Left lung (tissue), 14 donors: ENCODE measurements at places on chromosomes 13 and 19.

DNA sequence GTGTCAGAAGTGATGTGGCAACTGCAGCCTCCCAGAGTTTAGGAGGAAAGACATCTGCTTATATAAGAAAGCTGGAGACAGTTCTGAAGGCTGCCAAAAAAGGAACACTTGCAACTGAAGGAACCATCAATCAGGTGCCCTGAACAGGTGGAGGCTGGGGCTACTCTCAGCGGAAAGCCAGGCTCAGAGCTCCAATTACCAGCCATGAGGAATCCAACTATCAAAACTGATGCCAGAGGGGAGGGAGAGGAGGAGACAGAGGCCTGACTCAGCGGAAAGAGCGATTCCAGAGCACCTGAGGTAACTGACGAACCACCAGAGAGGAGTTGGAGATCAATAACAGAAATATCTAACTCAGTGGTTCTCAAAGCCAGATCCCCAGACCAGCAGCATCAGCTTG lies 24.3 kb downstream of the LEUTX start:
- DNase-seq = no peak

GRCh38 chr13:34207334-34207733 lies 389.4 kb downstream of the RFC3 start:
- peak; percentile 5 for DNase-seq

GRCh38 chr19:33291623-33292534 lies 10.5 kb downstream of the CEBPA start:
- peak; percentile 69 for DNase-seq

DNA sequence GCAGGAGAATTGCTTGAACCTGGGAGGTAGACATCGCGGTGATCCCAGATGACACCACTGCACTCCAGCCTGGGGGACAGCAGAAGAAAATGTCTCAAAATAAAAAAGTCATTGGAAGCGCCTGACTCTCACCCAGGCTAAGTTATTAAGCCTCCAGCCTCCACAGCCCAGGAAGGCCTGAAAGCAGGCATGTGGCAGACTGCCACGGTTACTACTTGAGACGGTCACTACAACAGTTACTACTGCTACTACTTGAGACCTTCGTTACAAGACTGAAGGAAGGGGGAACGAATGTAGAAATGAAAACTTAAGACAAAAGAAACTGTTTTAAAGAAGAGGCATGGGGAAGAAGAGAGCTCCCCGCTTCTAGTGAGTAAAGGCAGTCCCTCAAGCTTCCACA lies 9.6 kb downstream of the PRR22 start:
- no peak for DNase-seq

- DNase-seq = no peak
Measured at GRCh38 chr13:93769607-93770006, 543.0 kb downstream of the GPC6 start.

DNA sequence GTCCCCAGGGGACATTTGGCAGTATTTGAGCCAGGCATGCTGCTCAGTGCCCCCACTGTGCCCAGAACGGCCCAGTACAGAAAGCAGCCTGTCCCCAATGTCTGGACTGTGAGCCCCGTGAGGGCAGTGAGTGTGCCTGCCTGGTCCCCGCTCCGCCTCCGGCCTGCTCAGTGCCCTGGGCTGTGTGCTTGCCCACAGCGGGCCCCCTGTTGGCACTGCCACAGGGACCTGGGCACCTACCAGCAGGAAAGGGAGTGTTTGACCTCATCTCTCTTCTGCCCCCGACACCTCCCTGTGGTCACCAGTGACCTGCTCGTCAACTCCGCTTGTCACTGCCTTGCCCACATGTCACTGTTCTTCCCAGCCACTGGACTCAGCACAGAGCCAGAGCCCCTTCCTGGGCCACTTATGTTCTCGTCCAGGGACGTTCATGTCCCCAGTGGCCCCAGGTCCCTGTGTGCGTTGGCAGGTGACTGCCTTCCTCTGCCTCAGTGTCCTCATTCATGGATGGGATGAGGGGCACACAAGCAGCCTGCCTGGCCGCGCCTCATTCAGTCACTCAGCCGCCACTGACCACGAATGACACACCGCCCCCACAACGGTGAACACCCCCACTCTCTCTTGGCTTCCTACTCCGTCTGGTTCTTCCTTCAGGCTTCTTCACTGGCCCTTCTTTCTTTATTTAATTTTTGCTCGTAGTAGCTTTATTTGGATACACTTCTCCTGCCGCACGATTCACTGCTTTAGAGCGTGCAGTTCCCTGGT lies 2.8 kb downstream of the FZR1 start:
- DNase-seq = no peak

- DNase-seq = no peak
Measured at GRCh38 chr19:30036154-30037129, 94.4 kb downstream of the URI1 start.

DNA sequence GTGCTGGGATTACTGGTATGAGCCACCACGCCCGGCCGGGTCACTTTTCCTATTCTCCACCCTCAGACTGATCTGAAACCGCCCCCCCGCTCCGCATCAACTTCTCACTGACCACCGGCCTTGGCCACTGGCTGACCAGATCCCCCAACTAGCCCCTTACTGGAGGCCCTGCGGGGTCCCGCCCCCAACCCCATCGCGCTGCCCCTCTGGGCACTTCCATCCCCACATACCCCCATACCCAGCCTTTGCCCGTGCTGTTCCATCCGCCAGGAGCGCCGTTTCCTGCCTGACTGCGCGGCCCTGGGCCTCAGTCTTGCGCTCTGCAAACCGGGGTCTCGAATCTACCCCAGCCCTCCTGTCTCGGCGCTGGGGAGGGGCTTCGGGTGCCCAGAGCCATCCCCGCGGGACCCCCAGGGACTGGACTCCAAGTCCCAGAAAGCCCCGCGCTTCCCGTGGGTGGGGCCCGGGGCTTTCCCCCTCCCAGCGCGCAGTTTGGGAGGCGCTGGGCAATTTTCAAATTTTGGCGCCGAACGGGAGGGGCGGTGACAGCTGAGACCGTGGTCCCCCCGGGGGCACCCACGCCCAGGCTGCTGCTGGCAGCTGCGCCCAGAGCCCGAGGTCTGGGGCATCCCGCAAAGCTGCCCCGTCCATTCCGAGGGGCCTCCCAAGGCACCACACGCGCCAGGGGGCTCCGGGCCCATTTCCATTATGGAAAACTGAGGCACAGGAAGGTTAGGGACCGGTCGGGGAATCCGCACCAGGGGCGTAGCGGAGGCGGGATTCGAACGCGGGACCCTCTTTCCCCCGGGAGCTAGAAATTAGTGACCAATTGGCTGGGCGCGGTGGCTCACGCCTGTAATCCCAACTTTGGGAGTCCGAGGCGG lies 5.2 kb upstream of the LMNB2 start:
- peak; percentile 68 for DNase-seq

DNA sequence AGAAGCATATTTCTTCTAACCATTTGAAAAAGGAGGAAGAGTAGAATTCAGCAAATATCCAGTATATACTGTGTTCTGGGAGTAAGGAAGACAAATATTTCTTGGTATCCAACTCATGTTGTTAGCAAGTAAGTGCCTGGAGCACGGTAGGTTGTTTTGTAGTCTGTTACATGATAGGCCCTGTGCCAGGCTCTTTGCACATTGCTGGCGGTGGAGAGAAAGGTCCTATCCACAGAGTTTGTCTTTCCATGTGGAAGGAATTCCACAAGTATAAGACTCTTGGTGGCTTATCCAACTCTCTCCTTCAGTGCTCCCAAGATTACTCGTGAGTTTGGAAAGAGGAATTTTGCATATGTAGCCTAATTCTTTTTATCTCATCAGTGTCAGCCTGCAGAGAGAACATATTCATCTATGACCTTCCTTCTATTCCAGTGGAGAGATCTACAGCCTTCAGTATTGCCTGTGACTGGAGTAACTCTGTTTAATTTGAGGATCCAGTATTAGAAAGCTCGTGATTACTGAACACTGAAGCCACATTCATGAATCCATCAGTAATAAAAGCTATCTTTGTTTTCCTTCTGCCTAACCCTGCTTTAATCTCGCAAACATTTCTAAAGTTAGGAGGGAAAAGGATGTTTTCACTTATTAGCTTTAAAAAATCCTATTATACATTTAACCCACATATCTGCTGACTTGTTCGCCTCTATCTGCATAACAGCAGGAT lies 183.9 kb upstream of the CSNK1A1L start:
- DNase-seq = no peak

DNA sequence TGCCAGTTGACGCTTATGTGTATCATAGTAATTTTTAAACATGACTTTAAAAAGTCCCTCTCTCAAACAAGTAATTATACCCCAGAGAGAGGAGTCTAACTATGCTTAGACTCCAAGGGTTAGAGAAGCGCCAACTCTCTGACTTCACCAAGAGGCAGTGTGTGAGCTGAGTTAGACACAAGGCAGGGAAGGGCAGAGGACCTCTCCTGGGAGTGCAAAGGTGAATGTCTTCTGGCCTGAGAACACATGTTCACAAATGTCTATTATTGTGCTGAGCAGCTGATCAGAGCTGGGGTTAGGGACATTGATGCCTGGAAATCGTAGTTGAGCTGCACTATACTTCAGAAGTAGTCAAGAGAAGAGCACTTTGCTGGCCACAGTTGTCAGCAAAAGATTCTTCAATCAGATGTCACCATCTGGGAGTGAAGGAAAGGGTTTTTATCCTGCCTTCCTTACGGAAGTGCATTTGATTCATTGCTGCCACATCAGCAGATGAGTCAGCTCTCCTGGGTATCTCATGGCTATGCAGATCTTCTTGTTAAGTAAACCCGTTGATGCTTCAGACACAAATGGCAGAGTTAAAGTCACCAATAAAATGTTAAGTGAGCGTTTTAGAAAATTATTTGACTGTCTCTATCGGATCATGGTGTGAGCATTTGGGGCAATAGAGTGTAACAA lies 283.2 kb upstream of the ARGLU1 start:
- no peak for DNase-seq

DNA sequence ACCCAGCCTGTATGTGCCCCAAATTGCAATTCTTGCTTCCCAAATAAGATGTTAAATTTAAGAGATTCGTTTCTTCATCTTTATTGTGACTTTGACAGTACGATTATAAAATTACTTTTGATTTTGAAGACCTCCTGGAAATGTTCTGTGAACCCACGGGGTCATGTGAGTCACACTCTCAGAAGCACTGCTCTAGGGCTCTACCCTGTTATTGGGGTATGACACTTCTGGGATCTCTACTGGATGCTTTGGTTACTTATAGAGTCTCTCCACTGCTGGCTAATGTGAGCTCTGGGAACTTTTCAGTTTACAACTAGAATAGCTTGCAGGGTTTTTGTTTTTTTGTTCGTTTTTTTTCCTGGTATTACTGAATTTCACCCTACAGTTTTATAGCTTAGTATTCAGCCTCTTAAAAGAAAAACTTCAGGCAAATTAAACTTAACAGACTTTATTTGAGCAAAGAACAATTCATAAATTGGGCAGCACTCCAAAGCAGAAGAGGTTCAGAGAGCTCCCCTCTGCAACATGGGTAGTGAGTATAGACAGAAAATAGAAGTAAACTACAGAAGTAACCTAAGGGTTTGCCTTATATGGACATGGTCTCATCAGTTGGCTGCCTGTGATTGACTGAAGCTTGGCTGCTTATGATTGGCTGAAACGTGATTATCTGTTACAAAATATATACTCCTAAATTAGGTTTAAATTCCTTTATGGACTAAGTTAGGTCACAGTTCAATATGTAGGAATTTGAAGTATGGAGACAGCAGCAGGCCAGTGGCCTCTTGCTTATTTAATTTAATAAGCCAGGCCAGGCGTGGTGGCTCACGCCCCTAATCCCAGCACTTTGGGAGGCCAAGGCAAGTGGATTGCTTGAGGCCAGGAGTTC lies 28.5 kb upstream of the PSPC1 start:
- DNase-seq = no peak

DNA sequence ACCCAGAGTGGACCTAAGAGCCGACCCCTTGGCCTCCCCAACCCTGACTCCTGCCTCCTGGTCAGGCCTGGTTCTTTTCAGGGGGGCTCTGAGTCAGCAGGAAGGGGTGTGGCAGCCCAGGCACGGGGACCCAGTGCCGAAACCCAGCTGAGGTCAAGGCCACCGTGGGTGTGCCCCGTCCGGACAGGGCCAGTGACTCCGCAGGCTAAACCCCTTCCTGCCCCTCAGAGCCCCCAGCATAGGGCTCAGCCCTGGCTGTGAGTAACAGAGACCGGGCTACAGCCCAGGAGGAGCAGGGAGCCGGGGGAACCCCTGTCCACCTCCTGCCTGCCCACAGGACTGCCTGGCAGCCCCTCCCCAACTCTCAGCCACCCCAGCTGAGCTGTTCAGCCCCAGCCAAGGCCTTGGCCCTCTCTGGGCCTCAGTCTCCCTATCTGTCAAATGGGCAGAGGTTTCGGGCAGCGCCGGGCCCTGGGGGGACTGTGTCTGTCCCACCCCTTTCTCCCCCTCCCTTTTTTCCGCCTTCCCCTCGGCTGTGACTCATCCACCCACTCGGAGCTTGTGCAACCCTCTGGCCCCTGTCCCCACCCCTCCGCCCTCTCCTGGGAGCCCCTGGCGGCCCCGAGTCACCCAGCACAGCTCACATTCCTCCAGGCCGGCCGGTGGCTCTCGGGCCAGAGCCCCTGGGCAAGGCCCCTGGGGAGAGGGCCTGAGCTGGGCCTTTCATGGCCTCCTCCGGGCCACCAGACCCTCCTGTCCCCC lies 8.6 kb downstream of the ZBTB7A start:
- peak; percentile 90 for DNase-seq
